ENCODE measurements at places on chromosomes 3 and 15.

- DNase-seq, result no peak
These were observed 210.6 kb downstream of the ATP8B4 start for GRCh38 chr15:49908236-49908932.

GRCh38 chr3:194272861-194273742, 78.0 kb downstream of the CPN2 start:
- DNase-seq, result no peak

- DNase-seq, result no peak
These were observed 134.8 kb upstream of the TTC14 start for GRCh38 chr3:180467177-180467576.

- no peak for DNase-seq
These were observed 145.9 kb downstream of the OR4M2 start for GRCh38 chr15:22226034-22226790.

- DNase-seq, result no peak
These were observed 308.3 kb downstream of the SUCLG2 start for GRCh38 chr3:67346081-67346480.

DNA sequence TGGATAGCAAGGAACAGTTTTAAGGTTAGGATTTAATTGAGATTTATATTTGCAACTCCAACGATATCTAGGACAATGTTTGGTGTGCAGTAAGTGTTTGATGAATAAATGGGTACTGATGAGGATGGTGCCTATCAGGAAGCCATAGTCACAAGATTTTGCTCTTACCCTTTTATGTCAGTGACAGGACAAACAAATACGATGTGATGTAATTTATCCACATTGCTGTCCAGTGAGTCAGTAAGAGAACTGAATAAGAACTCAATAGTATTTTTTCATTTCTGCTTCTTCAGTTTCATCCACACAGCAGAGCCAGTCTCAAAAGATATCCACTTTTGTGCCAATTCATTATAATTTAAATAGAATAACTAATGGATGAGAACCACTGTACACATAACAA, 18.5 kb downstream of the C3orf85 start:
- no peak for DNase-seq

GRCh38 chr15:79919090-79919748, 22.4 kb upstream of the MTHFS start:
- no peak for DNase-seq

GRCh38 chr15:89218531-89218930, 2.8 kb downstream of the RLBP1 start:
- DNase-seq, result no peak

GRCh38 chr3:101828691-101829436, 20.4 kb upstream of the NFKBIZ start:
- no peak for DNase-seq

DNA sequence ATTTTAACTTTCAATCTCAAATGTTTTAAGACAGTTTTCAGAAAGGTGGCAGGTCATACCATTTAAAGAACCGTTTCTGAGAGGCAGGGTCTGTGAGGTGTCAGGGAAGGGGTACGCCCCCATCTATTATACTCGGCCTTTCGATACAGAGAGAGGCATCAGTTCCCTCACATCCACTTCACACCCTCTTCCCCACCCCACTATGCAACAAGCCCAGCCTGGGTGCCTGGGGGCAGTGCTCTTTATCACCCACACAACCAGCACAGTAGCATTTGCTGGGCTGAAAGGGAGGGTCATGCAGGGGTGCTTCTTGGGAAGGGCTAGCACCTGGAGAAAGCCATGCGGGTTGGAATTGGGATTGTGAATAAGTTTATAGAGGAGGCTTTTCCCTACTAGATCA, 56.0 kb upstream of the KCNMB2 start:
- no peak for DNase-seq

- DNase-seq, result no peak
These were observed 52.7 kb downstream of the RBMS3 start for GRCh38 chr3:29333576-29333975.

GRCh38 chr3:119324899-119325298, 30.7 kb downstream of the ARHGAP31 start:
- no peak for DNase-seq

GRCh38 chr3:38314112-38314763, 32.1 kb downstream of the SLC22A14 start:
- no peak for DNase-seq

DNA sequence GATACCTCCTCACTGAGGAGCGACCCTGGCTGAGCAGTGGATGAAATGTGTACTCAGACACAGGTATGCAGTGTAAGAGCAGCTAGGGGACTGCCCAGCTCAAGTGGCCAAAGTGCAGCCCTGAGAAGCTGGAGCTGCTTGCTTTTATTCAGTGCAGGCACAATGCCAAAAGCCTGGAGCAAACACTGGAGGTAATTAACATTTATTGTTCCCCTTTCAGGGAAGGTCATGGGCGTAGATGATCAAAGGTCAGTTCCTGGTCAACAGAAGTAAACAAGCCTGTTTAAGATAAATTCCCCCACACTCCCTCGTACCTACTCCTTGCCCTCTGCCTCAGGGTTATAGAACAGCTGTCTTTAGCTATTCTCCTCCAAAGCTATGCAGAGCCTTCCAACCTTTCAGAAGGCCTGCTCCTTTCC, 17.5 kb downstream of the PLA2G4F start:
- DNase-seq, result no peak

- no peak for DNase-seq
These were observed 21.4 kb downstream of the IRAK2 start for GRCh38 chr3:10185804-10186762.

- no peak for DNase-seq
These were observed 499.5 kb downstream of the NTRK3 start for GRCh38 chr15:87757084-87757483.

DNA sequence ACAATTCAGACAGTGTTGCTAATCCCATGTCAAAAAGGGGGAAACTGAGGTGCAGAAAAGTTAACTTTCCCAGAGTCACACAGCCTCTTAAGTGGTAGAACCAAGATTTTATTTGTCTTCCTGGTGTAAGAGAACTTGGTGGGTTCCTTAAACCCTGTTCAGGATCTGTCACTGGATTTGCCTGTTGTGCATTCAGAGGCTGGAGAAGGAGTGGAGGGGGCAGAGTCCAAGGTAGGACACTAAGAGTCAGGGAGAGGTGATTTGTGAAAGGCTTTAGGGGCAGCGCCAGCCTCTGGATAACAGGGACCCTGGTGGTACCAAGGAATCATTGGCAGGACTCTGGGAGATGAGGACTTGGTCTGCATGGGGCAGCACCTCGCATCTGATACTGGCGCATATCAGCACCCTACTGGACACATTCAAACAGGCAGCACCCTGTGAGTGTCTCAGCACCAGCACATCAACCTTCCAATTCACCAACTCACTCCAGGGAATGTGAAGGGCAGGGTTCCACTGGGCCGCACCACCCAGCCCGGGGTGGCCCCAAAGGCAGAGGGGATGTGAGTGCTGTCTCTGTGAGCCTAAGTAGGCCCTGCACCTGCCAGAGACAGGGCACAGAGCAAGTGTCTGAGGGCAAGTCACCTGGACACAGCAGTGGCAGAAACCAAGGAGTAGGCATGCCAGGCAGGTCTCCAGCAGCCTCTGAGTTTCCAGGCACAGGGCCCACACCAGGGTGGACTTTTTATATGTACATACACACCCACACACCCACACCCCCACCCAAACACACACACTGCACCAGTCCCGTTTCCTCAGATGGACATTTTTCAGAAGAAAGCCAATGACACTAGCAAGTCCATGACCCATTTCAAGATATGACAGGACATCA, 71.6 kb downstream of the LIPC start:
- DNase-seq, result no peak

GRCh38 chr3:194833114-194833910, 147.6 kb downstream of the FAM43A start:
- DNase-seq, result no peak

- no peak for DNase-seq
These were observed 862.6 kb upstream of the CADM2 start for GRCh38 chr3:84096188-84096587.

DNA sequence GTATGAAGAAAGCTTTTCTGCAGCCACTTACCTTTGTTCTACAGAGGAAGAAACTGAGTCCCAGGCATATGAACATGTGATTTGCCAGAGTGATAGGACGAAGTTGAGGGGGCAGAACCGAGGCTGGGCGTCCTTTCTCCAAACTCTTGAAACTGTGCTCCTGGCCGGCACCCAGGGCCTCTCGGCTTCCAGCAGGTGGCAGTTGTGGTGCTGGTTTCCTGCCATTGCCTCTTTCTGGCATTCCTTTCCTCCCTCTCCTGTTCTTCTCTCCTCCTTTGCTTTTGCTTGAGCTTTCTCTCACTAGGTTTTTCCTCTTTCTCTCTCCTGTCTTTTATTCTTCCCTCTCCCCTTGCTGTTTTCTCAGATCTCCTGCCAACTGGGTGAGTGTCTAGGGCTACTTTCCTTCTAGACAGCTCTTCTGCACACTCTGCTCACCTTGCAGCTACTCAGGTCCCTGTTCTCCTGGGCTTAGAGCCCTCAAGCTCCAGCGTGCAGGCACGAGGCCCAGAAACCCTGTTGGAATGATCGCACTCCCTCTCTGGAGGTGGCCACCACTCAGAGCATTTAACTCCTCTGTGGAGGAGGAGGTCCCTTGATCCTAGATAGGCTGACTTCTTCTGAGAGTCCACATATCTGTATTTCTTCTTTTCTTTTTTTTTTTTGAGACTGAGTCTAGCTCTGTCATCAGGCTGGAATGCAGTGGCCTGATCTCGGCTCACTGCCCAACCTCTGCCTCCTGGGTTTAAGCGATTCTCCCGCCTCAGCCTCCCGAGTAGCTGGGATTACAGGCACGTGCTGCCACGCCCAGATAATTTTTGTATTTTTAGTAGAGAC, 26.2 kb downstream of the TRAK1 start:
- DNase-seq, result no peak

DNA sequence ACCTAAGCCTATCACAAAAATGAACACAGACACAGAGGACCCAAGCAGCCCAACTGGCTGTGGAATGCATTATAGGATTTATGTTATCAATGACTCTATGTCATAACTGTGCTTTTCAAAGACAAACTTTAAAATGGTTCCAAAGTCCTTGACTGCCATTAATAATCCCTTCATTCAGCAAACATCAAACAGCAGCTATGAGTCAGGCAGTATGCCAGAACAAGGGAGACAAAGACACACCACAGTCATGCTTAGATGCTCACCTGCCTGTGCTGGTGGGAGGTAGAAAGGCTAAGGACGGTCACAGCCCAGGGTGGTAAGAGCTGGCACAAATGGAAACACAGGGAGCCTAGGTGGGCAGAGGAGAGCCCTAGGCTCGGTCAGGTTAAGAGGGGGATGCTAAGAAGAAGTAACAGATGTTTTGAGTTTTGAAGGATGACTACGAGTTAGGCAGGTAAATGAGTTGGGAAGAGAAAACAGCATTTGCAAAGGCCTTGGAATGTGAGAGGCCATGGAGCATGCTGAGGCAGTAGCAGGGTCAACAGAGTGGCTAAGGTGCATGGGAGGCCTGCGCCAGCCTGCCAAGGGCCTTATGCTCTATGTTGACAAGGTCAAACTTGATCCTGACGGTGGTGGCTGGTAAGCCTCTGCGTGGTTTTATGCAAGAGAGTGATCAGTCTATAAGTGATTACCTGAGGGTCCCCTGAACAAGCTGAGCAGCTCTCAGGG, 23.0 kb downstream of the NMNAT3 start:
- DNase-seq, result no peak

GRCh38 chr3:115187149-115187757, 40.2 kb upstream of the ZBTB20 start:
- no peak for DNase-seq

DNA sequence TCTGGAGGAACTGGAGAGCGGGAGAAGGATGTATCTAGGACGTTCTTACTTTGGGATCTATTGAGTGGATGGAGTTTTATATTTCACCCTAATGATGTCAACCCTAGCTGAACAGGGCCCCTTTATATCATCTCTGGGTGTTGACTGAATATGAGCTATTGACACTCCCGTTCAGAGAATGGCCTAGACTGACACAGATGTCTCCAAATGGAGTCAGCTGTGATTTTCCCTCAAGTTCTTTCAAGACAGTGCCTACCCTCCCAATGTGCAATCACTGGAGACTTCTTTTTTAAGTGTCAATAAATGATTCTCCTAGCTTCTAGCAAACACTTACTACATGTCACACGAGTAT, 63.8 kb downstream of the FRMD4B start:
- no peak for DNase-seq

DNA sequence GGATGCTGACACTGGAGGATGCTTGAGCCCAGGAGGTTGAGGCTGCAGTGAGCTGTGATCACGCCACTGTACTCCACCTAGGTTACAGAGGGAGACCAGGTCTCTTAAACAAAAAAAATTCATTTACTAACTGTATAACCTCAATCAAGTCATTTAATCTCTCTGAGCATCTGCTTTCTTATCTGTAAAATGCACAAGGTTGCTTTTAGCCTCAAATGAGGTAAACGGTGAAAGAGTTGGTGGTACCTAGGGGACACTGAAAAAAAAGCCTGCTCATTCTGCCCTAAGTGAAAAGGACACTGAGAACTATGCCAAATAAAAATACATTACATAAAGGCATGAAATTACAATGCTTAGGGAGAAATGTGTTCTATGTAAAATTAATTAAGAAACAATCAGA, 3.4 kb downstream of the PP2D1 start:
- no peak for DNase-seq

DNA sequence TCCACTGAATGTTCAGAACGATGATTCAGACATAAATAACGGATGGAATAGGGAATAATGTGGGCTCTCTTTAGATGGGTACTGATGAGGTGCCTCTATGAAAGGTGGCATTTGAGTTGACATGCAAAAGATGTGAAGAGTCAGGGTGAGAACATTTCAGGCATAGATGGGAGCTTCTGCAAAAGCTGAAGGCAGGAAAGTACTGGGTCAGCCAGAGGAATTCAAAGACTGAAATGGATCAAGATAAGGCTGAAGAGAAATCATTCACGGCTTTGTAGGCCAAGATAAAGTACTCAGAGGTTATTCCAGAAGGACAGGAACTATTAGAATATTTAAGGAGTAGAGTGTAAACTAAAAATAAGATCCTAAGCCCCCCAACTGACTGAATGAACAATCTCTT, 189.6 kb upstream of the MCTP2 start:
- no peak for DNase-seq

GRCh38 chr15:70103880-70104626, 6.3 kb upstream of the TLE3 start:
- no peak for DNase-seq
